ENCODE measurements at places on chromosomes 7 and 10.
A peak's percentile ranks its signal among the peaks of the same experiment; 100 is the strongest.

- no peak for DNase-seq
Observed at GRCh38 chr7:149136118-149136517, 10.0 kb upstream of the ZNF425 start.

GRCh38 chr10:21944727-21945386, 58.7 kb downstream of the DNAJC1 start:
- no peak for DNase-seq

- peak; percentile 22 for DNase-seq
Observed at GRCh38 chr7:136807598-136807997, 60.9 kb upstream of the CHRM2 start.

DNA sequence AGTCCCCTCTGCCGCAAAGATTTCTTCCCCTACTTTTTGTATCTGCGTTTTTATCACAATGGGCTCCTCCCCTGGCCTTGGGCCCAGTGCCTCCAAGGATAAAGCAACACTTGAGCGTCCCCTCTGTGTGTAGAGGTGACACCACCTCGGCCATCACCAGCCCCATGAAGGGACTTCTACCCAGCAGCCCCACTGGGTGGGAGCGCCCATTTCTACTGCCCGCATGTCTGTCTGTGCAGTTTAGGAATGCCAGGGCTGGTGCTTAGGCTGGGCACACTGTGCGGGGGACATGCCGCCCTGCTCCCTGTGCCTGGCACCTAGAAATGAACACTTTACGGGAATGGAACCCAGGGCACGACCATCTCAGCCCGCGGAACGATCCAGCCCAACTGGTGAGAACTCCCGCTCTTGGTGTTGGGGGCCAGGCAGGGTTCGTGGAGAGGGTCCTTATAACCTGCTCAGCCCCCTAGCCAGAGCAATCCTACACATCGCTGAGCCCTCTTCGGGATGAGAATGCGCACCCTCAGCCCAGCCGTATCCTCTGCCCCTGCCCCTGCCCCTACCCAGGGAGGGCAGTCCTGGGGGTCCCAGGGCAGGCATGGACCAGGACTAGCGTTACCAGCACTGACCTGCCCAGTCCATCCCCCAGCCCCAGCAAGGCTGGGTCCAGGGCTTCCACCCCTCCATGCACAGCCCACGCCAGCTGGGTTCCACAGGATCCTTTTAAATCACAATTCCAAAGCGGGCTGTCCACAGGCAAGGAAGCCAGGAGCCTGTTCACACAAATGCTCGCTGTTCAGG, 12.8 kb downstream of the CRYGN start:
- DNase-seq = no peak

- no peak for DNase-seq
Observed at GRCh38 chr7:11261470-11261869, 287.8 kb downstream of the PHF14 start.

DNA sequence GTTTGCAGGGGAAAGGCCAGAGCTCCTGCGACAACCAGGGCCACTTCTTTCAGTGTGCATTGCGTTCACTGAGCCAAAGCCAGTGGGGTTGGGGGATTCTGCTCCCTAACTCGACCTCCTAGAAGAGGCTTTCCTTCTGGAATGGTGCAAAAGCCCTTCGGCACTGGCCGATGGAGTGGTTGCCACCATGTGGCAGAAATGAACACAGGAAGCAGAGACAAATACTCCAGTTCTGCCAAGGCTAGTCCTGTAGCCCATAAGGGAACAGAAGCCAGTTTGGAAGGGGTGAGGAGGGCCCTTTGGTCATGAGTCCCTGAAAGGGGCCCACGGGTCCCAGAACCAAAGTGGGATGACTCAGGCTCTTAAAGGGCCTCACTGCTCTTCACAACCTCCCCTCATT, 29.7 kb upstream of the ACSL5 start:
- no peak for DNase-seq

DNA sequence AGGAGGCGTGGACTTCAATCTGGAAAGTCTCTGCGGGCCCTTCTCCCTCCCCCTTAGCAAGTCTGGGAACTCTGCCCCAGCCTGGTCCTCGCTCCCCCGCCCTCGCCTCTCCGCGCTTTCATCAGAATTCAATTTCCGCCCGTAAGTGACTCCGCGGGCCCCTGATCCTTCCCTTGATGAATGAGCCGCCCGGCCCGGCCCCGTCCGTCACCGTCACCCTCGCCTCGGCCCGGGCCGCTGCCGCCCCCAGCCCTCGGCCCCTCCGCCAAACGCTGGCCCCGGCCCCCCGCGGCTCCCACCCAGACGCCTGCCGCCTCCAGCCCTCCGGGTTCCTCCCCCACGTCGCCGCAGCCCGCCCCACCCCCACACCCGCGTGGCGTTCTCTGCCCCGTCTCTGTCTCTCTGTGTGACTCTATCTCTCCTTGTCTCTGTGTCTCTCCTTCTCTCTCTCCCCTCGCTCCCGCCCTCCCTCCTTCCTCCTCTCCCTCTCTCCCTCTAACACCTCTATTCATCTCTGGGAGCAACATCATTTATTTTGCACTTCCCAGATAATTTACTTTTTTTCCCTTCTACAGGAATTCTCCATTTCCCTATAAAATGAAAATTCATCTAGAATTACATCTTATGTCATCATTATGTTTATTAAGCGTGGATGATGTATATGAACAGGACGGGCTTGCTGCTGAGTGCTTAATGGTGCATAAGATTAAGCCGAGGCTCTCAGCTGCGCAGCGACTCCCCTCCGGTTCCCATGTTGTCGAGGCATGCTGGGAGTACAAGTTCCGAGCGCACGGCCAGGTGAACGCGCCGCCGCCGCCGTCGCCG, 91.2 kb upstream of the PAX2 start:
- no peak for DNase-seq

DNA sequence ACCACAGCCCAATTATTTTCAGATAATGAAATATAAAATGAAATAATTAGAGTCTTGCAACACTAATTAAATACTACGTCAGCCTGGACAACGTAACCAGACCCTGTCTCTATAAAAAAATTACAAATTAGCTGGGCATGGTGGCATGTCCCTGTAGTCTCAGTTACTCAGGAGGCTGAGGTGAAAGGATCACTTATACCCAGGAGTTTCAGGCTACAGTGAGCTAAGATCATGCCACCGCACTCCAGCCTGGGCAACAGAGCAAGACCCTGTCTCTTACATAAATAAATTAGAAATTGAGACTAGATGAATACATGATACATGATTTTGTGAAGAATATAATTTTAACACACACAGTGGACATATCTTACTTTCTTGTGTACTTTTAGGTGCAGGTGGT, 18.4 kb downstream of the TIAL1 start:
- no peak for DNase-seq

GRCh38 chr10:117075064-117075463, 63.0 kb downstream of the VAX1 start:
- DNase-seq = peak; percentile 20

- DNase-seq = no peak
Observed at GRCh38 chr10:30645340-30645827, 15.8 kb upstream of the LYZL2 start.

DNA sequence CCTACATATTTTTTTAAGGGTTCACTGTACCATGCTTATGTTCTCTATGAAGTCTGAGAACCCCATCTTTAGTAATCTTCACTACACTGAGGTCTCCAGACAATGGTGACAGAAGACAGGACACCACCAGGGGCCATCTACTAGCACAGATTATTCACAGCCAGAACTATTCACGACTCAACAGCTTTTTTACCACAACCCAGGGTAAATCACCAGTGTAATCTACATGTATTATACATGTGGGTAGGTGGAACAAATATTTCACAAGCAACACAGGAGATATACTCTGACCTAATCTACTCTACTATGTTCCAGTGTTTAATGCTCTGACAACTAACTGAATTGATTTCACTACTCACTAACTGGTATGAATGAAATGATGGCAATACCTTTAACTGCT, 136.1 kb downstream of the ELMO1 start:
- DNase-seq = no peak

DNA sequence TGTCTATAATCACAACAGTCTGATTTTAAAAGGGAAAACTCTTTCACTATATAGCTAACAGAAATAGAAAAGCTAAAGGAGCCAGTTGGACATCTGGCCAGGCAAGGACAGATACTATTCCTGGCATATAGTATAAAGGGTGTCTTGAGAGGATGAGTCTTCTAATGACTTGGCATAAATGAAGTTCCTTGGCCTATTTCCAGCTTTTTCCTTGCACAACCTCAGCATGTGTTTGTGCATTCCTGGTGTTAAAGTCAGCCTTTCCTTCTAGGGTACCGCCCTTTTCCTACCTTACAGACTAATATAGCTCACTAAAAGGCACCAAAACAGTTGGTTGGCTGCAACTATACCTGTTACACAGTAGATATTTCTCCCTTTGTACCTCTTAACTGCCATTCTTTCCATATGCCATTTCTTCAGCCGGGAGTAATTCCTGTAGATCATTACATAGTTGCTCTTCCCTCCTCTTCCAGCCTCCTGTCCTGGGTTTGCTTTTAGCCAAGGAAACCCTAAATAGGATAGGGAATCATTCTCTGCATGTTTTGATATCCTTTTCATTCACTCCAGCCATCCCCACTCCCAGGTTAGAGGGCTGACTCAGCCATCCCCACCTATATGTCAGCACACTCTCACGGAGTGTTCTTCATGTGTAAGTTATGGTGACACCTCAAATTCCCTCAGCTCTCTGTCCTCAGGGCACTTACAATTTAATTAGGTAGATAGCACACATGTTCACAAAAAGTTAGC, 102.1 kb upstream of the MDFIC start:
- DNase-seq = peak; percentile 78

- no peak for DNase-seq
Observed at GRCh38 chr7:105985229-105985628, 22.2 kb downstream of the CDHR3 start.

DNA sequence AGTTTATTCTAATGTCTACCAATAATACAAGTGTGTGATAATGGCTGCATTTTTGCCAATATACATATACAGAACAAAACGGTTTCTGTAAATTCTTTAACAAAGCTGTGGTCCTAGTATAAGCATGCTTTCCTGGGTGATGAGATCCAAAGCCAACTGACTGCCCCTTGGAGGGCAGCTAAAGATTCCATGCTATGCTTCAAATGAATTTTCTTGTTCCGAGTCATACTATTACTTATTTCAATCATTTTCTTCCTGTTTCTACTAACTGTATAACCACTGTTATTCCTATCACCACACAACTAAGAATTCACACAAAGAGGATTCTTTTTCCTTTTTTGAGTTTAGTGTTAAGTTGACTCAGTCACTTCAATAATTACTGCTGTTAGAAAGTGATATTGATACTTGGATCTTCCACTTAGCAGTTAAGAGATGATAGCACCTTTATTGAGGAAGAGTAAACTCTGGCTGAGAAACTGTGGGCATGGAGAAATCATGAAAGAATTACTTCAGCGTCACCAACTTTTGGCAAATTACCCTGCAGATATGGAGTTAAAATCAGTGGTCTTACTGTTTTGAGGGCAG, 197.5 kb downstream of the ARL4A start:
- DNase-seq = no peak

DNA sequence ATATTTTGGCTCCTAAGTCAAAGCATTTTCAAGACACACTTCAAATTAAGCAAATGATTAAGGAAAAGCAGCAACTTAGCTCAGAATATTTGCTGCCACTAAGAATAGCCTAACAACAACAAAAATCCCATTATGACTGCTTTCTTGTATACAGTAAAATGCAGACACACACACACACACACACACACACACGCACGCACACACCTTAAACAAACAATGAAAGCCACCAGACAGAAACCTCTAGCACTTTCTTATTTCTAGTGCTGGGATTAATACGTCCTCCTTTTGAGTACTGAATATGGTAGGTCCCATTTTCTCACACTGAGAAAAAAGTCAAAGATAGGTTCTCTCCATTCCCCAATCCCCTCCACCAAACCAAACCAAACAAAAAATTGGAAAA, 23.4 kb upstream of the FEZF1 start:
- no peak for DNase-seq

DNA sequence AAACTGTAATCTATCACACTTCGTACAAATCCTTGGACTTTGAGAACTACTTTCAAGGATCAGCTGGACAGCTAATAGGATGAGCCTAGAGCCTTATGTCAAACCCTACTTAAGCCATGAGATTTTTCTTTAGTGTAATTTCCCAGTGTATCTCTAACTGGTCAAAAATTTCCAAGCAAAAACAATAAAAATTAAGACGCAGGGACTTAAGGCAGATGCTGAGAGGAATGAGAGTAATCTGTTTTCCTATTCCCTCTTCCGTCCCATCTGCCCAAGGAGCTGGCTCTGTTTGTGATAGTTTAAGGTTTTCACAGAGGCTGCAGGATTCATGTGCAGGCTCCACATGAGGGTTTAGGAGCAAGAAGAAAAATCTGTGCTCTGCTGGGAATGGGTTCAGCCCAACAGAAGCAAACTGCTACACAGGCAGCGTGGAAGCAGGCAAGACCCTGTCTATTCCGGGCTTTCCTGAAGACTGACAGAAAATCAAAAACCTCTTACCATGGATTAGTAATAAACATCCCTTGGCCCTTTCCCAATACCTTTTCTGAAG, 62.2 kb downstream of the ARMH3 start:
- DNase-seq = no peak

- DNase-seq = no peak
Observed at GRCh38 chr7:149462101-149462520, 1.2 kb upstream of the ZNF777 start.

- DNase-seq = peak; percentile 44
Observed at GRCh38 chr7:50953820-50954219, 171.1 kb upstream of the GRB10 start.

GRCh38 chr7:66720561-66720960, 20.0 kb upstream of the RABGEF1 start:
- DNase-seq = no peak

DNA sequence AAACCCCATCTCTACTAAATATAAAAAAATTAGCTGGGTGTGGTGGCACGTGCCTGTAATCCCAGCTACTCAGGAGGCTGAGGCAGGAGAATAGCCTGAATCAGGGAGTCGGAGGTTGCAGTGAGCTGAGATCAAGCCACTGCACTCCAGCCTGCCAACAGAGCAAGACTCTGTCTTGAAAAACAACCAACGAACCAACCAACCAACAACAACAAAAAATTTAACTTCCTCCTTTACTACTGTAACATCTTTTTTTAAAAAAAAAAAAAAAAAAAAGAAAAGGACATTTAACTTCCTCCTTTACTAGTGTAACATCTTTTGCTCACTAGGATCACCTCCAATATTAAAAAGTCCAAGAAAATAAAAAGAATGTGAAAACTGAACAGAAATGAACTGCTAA, 92.3 kb upstream of the TMEM168 start:
- DNase-seq = no peak

DNA sequence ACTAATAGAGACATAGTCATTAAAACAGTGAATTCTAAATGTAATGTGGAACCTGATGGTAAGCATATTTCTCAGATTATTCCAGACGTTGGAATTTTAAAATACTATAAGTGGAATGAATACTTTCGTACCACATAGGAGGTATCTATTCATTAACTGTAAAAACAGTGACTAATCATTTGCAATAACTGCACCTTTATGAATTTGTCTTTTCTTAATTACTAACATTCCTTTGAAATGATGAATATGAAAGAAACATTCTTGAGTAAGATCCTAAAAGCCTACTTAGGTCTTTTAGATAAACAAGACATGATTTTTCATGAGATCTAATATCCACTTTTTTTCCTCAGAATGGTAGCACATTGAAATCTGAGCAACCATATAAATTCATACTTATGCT, 549.0 kb upstream of the LRRN3 start:
- DNase-seq = no peak
